Chondrocyte (in vitro differentiated cells): ENCODE measurements at places on chromosomes 13 and 19.

DNA sequence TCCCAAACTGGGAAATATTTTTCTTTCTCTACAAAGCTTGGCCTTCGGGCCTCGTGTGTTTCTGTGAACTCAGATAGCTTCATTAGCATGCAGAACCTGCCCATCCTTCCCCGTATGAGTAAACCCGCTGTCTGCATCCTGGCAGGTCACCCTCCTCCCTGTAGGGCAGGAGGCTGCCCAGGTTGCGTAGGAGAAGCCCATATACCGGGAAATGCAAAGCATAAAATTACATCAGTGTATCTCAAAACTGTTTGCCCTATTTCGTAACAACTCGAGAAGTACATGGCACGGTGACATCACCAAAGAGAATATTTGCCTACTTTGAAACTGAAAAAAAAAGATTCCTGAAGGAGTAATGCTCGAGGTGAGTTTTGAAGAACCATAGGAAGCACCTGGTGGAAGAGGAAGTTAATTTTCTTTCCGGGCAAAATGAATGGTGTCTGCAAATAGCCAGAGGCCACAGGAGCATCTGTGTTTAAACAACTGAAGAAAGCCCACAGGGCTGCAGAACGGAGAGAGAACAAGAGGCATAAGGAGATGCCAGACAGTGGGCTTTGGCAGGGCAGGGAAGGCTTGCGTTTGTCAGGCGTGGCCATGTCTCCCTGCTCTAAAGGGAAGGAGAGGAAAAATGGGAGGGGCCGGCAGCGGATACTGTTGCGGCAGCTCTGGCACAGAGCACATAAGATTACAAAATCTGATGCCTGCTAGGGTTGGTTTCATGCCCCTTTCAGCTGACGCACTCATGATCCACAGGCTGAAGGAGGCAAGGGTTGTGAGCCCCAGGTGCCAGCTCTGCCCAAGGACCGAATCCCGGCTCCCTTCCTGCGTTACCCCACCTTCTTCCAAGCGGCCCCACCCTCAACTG is 81.4 kb downstream of the IRS2 start:
- no peak for DNase-seq

DNA sequence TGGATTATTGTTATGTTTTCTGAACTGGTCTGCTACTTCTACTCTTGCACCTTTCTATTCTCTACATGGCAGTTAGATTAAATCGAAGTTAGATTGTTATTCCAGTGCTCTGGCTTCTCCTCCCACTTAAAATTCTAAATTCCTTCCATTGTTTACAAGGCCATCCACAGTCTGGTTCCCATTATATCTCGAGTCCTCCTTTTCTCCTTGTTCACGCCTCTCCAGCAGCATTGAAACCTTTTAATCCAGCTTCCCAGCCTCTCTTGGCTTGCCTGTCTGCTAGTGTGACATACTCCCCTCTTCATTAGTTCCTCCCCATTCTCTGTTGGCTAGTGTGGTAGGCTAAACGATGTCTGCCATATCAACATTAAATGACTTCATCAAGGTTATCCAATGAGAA is 54.5 kb downstream of the DNAJC15 start:
- no peak for DNase-seq

DNA sequence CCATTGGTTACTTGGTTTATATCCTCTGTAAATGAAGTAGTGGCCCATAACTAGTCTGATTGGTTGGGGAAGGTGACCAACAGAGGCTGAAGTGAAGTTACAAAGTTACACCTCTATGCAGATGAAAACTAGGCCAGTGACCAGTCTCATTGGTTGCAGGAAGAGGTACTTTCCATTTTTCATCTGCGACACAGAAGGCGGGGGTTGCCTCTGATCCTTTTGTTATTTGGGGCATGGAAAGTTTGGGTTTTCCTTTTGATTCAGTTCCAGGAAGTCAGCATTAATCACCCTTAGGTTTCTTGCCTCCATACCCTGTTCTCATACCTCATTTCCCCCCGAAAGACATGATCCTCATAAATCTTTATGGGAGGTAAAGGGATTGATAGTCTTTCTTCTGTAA is 20.2 kb downstream of the ZNF544 start:
- no peak for DNase-seq

GRCh38 chr13:29143847-29144246 is 323.7 kb downstream of the MTUS2 start:
- no peak for DNase-seq

DNA sequence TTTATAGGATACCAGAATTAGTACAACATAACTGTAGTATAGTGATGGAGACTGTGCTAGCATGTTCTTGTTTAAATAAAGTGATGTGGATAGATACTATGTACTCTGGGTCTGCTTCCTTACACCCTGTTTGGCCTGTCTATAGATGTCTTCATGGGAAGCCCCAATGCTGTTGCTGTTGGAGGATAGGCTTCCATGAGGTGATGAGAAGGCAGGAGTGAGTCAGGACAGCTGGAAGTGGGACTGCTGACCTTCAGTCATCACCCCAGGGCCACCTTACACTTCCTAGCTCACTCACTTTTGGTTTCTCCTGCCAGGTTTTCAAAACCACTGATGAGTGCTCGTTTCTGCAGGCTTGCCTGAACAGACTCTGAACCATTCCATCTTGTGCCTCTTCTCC is 4.2 kb downstream of the KCTD4 start:
- no peak for DNase-seq

GRCh38 chr13:36030670-36031331 is 100.4 kb downstream of the DCLK1 start:
- DNase-seq, result no peak

- DNase-seq, result no peak
These were observed 10.4 kb upstream of the ZSWIM4 start for GRCh38 chr19:13784731-13785452.

DNA sequence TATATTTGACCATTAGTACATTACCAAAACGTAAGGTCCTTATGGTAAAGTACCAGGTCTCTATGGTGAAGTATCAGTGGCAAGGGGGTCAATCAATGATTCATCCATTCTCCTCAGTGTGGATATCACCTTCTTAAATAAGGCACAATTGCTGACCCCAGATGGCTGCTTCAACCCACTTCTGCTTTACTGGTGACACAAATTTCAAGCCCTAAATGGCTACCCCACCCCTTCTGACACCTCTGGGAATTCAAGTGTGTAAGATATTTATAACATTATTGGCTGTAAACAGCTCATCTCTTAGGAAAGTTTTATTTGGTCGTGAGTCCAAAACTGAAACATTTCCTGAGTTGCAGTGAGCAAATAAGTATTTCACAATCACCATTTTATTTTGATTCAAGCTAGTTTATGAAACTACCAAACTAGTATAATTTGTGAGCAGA is 7.9 kb upstream of the WBP4 start:
- no peak for DNase-seq

- DNase-seq, result no peak
These were observed 932.3 kb downstream of the EFNB2 start for GRCh38 chr13:105602956-105603670.

- DNase-seq, result no peak
These were observed 3.3 kb upstream of the NAPA start for GRCh38 chr19:47518139-47518538.

- DNase-seq, result no peak
These were observed 5.3 kb downstream of the SAMD4B start for GRCh38 chr19:39347332-39348164.

GRCh38 chr13:90498096-90498495 is 849.4 kb upstream of the MIR17HG start:
- DNase-seq, result no peak

DNA sequence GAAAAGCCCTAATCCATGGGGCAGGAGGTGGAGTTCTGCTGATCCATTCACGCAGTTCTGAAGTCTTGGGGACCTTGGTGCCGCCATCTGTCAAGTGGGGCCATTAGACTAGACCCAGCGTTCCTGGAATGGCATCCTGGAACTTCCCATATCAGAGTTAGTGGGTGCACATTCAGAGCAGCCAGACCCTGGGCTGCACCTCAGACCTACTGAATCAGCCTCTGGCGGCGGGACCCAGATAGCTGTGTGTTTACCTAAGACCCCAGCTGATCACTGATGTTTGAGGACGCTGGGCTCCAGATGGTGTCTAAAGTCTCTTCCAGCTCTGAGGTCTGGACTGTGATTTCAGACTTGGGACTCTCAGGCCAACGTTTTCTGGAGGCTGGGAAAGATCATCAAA is 12.8 kb downstream of the POP4 start:
- DNase-seq, result no peak

GRCh38 chr13:110265341-110265681 is 41.6 kb downstream of the COL4A1 start:
- DNase-seq, result no peak

DNA sequence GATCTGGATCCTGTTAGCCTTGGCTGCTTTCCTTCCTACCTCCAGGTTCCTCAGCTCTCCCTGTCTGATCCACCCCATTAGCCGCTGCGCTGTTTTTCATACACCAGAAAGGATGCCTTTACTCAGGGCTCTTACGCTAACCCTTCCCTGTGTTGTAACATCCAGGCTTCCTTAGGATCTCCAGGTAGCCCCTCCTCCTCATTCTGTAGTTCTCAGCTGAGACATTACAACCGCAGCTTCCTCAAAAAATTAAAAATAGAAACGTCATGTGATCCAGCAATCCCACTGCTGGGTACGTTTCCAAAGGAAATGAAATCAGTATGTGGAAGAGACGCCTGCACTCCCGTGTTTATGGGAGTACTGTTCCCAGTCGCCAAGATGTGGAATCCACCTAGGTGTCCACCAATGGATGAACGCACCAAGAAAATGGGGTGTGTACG is 18.4 kb upstream of the MYADM start:
- DNase-seq, result no peak

GRCh38 chr13:27964741-27965323 is 4.3 kb downstream of the CDX2 start:
- no peak for DNase-seq

GRCh38 chr19:54189145-54189734 is at the start of gene MBOAT7:
Gene MBOAT7, minus strand, starts transcription at chr19:54189580. Its CDS starts 1,072 bp downstream, at chr19:54188508.
- peak; percentile 90 for DNase-seq

DNA sequence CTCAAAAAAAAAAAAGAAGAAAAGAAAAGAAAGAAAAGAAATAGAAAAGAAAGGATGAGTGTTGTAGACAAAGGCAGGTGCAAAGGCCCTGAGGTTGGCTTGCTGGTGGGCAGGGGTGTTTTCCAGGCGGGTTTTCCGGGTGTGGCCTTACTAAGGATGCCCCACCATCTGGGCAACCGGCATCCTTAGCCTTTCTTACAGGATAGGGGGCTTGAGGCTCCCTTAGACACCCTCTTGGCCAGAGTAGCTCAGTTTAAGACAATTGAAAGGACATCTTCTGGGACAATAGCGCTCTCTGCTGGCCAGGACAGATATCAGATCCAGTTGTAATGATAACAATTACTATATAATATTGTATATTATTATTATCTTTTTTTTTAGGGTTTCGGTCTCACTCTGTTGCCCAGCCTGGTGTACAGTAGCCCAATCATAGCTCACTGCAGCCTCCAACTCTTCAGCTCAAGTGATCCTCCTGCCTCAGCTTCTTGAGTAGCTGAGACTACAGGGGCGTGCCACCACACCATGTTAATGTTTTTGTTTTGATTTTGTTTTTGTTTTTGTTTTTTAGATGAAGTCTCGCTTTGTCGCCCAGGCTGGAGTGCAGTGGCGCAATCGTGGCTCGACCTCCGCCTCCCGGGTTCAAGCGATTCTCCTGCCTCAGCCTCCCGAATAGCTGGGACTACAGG is 1.4 kb upstream of the QTRT1 start:
- DNase-seq, result no peak

- DNase-seq, result no peak
These were observed 39.9 kb upstream of the CCNE1 start for GRCh38 chr19:29771708-29772414.

DNA sequence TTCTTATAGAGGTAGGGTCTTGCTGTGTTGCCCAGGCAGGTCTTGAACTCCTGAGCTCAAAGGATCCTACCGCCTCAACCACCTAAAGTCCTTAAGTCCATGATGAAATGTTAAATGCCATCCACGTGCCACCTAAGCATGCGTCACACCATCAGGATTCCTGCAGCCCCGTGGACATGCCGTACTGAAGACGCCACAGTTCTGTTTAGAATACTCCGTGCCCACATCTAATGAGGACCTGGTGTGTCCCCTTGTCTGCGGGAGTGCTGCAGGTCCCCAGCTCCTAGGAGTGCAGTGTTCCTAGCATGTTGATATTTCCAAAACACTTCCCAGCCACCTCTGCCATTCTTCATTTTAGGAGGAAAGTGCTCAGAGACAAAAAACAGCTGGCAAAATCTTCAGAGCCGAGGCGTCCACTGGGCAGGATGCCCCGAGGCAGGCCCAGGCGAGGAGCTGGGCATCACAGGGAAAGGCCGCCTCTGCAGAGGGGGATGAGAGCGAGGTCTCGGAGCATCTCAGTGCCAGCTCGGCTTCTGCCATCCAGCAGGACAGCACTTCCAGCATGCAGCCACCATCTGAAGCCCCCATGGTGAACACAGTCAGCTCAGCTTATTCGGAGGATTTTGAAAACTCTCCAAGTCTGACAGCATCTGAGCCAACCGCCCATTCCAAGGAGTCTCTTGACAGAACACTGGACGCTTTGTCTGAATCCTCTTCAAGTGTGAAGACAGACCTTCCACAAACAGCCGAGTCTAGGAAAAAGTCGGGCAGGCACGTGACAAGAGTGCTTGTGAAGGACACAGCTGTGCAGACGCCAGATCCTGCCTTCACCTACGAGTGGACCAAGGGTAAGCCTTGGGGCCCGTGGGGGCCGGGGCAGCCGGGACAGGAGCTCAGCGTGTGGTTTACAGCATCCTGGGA is 13.2 kb downstream of the C19orf44 start:
- DNase-seq, result no peak

GRCh38 chr19:36112678-36113077 is 1.7 kb downstream of the OVOL3 start:
- DNase-seq, result no peak

DNA sequence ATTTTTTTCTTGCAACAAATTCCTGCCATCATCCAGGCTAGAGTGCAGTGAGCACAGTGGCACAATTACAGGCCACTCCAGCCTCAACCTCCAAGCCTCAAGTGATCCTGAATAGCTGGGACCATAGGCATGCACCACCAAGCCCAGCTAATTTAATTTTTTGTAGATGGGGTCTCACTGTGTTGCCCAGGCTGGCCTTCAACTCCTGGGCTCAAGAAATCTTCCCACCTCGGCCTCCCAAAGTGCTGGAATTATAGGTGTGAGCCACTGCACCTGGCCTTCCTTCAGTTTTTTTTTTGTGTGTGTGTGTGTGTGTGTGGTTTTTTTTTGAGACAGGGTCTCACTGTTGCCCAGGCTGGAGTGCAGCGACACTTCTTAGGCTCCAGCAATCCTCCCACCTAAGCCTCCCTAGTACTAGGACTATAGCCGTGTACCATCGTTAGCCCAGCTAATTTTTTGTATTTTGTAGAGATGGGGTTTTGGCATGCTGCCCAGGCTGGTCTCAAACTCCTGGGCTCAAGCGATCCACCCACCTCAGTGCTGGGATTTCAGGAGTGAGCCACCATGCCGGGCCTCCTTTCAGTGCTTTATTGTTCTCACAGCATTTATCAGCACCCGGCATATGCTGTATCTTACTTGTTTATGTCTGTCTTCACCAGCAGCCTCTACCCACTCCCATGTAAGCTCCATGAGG is 5.9 kb upstream of the SRRM5 start:
- no peak for DNase-seq

- no peak for DNase-seq
These were observed 3.3 kb downstream of the PPP5C start for GRCh38 chr19:46350029-46350757.
